ENCODE measurements at places on chromosomes 7 and 10.

DNA sequence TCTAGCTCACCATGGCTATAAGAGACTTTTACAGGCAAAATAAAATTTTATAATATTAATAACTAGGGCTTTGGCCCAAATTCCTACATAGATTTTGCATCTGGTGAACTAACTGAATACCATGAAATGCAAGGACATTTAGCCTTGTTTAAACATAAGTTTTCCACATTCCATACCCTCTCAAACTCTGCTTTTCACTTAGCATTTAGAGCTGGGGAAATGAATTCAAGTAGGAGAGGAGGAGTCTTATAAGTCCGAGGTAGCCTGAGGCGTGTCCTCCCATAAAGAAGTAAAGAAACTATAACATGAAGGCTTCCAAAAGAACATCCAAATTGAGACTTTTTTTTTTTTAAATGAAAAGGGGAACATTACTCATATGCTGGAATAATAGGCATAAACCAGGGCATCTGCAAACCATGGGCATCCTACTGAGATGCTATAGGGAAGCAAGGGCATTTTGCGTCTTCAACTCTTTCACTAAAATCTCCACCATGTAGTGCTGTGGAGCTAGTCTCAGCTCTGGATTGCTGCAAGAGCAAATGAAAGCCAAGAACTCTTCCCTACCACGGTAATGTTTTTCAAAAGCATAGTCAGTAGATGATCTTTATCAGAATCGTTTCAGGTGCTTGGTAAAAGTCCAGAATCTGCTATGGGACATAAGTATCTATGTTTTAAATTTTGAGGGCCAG lies 79.1 kb downstream of the PALS2 start:
- no peak for DNase-seq

GRCh38 chr10:47167591-47167990 lies 132.4 kb upstream of the GDF10 start:
- no peak for DNase-seq

GRCh38 chr7:82081644-82082224 lies 311.9 kb upstream of the HGF start:
- DNase-seq = no peak

DNA sequence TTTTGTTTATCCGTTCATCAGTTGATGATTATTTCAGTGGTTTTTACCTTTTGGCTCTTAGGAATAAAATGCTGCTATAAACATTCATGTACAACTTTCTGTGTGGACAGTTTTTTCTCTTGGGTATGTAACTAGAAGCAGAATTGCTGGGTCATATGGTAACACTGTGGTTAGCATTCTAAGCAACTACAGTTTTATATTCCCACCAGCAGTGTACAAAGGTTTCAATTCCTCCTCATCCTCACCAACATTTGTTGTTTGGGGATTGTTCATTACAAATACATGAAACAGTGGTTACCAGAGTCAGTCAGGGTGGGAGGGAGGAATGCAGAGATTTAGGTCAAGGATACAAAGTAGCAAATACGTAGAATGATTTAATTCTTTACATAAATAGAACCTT lies 97.0 kb downstream of the NPSR1 start:
- no peak for DNase-seq

- DNase-seq = no peak
Observed at GRCh38 chr7:133741078-133741477, 386.1 kb upstream of the LRGUK start.

DNA sequence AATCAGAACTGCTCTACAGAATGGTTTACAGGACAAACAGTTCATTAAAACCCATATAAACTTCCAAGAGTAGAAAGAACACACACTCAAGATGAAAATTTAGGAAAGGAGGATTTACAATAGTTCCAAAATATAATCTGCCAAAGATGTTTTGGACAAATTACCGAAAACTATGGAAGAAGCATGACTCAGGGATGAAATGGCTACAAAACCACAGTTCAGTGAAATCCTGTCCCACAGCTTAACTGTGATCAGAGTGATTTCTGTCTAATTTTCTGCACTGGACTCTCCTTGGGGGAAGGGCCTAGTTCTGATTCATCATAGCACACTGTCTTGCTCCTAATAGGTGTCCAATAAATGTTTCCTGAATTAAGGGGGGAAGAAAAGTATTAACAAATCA lies 82.2 kb downstream of the HIPK2 start:
- no peak for DNase-seq

DNA sequence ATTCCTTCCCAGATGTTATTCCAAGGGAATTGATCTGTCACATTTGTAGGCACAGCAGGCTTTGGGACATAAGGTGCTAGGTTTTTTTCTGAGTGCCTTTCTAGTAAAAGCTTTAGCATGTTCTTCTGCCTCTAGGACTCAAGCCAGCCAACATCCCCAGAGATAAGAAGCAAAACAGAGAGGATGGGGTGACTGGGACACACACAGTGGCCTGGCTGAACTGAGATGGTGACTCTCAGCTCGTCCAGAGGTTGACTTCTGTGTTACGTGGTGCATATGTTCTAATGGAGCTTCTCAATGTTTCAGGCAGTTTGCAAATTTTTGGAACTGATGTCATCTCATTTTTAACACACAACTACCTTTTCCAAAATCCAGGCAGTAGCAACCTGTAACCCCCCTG lies 188.1 kb upstream of the CELF2 start:
- DNase-seq = no peak

- no peak for DNase-seq
Observed at GRCh38 chr10:70564901-70565351, 37.6 kb downstream of the PRF1 start.

- no peak for DNase-seq
Observed at GRCh38 chr10:30763918-30764317, 134.4 kb upstream of the LYZL2 start.

DNA sequence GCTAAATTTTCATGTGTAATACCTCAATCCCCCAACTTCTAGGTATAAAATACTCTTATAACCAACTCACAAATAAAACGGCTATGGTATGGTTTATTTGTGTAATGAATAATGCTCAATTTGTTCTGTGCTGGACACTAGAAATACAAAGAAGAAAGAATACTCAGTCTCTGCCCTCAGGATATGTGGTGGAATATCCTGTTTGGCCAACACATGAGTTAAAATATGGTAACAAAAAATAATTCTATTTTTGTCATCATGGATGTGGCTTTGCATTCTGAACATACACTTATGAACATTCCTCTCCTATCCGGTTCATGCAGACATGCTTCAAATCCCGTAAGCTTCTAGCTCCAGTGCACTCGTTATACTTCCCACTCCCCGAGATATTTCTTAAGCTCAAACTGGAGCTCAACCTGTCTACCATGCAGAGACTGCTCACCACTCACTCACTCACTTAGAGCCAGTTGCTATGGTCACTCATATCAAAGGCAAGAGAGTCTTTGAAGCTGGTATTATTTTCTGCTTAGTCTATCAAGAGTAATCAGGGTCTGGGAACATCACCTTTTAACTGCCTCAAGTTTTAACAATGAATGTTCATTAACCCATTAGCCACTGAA lies 53.8 kb upstream of the SLC16A12 start:
- no peak for DNase-seq

- DNase-seq = no peak
Observed at GRCh38 chr10:28558923-28559508, 26.1 kb downstream of the WAC start.

DNA sequence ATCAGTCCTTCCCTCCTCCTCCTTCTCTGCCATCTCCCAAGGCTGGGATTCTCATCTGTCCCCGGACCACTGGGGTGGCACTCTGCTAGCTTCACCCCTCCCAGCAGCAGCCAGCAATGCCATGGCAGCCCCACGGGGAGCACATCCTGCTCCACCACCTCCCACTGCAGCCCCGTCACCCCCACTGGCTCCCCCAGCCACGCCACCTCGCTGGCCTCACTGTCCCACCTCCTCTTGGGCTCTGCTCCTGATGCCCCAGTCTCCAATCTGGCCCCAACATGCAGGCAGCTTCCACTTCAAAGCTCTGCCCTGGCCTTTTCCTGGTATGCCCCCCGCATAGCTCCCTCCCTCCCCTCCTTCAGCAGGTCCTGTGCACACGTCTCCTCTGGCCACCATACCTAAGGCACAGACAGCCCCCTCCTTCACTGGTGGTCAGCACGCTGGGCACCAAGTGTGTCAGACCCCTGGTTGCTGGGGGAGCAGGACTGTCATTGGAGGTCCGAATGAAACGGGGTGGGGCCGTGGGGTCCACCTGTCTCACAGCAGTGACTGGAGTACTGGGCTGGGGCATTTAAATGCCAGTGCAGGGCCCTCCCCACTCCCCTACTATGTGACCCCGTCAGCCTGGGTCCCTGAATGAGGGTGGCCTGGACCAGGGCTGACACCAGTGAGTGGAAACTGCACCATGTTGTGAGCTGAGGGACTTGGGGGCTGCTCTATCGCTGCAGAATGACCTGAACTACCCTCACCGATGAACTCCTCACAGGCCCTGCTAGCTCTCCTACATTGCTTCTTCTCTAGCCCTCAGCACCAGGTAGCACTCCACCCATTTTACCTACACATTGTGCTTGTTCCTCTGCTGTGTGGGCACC lies 38.7 kb downstream of the RASGEF1A start:
- no peak for DNase-seq

DNA sequence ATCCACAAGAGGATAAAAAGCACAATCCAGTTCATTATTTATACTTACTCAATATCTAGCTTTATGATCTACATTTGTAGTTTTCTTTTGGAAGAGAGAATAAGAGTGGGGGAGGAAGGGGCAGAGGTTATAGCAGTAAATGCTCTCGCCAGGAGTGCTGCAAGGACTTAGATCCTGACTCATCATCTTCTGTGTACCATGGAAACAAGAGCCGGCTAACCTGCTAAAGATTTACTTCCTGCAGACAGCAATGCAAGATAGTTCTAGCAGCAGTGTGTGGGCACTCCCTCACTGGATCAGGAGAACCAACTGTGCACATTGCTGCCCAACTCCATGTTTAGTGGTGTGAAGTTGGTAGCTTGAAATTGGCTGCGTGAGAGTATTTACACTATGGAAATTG lies 47.7 kb upstream of the TRIL start:
- no peak for DNase-seq

DNA sequence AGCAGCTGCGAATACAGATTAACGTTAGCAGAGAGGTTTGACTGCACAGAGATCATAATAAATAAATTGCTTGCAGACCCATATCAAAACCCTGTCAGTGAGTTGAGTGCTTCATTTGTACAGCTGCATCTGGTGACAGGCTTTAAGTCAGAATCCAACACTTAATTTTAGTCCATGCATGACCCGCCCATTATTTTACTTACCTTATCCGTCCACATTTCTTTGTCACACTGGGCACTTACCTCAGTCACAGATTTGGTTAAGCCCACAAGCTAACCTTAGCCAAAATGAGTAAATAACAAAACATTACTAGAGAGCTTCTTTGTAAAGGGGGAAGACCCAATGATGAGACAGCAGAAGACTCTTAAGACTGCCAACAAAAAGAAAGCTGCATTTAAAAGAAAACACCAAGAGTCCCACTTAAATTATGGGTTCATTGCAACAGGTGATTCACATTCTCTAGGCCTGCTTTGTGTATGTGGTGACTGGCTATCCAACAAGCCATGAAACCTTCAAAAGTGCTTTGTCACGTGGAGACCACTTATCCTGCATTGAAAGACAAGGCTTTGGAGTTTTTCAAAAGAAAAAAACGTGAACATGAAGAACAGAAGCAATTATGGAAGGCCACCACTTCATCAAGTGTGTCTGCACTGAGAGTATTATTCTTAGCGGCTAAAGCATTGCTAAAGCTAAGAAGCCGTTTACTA lies 32.2 kb downstream of the PHTF2 start:
- no peak for DNase-seq

- no peak for DNase-seq
Observed at GRCh38 chr7:50564640-50565558, at the start of gene DDC. TSS of gene DDC (minus strand) at chr7:50565405. CDS start at chr7:50544085, 21,320 bp downstream.

GRCh38 chr10:23988006-23988405 lies 220.9 kb upstream of the KIAA1217 start:
- no peak for DNase-seq

DNA sequence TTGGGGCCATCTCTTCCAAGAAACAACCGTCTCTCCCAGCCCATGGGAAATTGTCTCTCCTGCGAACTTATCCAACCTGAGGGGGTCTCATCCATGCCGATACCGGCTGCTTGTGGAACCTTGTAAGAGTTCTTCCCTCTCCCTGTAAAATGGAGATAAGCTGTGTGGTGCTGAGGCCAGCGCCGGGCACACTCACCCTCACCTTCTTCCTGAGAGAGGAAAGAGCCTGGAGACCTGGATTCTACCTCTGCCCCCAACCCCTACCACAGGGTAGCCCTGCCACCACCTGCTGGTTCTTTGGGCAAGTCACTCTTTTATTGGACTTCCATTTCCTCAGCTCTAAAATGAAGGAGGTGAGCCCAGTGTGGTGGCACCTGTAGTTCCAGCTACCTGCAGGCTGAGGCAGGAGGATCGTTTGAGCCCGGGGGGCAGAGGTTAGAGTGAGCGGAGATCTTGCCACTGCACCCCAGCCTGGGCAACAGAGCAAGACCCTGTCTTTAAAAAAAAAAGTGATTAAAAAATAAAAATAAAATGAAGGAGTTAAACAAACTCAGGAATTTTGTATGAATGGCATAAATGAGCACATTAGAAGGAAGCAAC lies 38.4 kb upstream of the PSAP start:
- peak; percentile 56 for DNase-seq

- DNase-seq = no peak
Observed at GRCh38 chr10:103554488-103555324, 61.2 kb downstream of the NEURL1 start.

DNA sequence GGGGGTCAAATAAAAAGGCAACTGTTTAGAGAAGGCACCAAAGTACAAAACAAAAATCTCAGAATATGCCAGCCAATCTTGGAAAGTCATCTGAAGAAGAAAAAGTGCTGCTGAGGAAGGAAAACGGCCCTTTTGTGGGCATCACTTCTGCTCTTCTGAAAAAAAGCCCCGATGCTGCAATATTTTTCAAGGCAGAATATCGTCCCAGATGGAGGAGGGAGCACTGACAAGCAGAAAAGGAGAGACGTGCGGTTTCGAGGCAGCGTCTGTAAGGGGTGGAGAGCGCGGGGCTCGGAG lies 959 bp upstream of the ATRNL1 start:
- no peak for DNase-seq

- DNase-seq = no peak
Observed at GRCh38 chr7:134936893-134937510, 49.3 kb upstream of the AGBL3 start.

DNA sequence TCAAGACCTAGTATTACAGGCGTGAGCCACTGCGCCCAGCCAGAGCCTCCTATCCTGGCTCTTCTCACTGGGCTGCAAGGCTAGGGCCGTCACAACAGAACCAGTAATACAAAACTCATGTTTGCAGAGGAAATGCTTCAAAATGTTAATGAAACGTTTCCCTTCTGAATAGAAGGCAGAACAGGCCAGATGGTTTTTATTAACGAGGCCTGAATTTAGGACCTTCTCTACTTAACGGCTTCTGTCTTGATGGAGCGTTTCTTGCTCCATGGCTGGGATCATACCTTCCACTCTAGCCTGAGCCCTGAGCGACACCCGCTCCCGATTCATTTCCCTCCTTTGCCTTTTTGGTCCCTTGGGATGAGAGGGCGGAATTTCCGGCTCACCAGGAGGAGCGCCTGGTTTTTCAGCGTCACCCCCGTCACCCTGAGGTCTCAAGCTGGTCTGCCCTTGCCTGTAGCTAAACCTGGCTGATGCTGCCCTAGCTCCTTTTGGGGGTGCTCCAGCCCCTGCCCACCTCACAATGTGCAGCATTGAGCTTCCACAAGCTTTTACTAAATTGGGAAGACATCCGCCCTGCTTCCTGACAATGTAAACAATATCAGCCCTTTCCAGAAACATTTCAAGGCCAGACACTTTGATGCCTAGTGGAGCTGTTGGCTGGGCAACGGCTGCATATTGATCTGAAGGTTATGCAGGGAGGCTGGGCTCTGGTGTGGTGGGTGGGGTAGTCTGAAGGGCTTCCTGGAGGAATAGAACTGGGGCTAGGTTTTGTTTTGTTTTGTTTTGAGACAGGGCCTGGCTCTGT lies 5.2 kb downstream of the CLIP2 start:
- DNase-seq = no peak

GRCh38 chr10:100377830-100378229 lies 30.8 kb downstream of the SCD start:
- no peak for DNase-seq
